ENCODE measurements at places on chromosomes 2 and 18.

GRCh38 chr2:39370101-39370500, 67.0 kb downstream of the MAP4K3 start:
- DNase-seq = no peak

DNA sequence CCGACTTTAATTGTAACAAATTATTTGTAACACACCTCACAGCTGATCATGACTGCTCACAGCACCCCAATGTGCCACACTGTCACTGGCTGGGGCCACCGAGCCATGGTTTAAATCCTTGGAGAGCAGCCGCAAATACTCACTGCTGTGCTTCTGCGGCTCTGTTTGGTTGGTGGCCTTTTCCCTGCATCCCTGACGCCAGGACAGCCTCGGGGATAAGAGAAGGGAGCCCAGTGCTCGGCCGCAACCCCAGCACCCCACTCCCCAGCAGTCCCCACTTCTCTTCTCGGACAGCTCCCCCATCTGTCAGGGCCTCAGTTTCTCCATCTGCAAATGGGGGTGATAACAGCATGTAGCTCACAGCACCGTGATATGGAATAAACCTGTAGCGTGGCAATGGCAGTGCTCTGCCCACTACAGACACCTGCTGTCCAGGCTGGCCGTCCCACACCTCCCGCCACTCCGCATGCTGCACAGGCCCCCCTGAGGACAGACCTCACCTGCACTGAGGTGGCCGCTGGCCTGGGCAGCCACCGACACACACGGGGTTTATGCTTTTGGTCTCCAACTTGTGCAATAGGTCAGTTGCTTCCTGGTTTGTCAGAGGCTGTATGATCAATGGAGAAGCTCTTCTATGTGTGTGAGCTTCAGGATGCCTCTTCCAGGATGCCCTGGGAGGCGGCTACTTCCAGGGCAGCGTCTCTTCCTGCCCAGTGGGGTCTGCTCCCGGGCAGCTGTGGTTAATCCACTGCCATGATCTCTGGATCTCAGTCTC, 87.1 kb downstream of the NDUFA10 start:
- DNase-seq = no peak

- DNase-seq = no peak
Measured at GRCh38 chr2:215540658-215541057, 104.8 kb upstream of the FN1 start.

- DNase-seq = no peak
Measured at GRCh38 chr18:34550902-34551301, 159.2 kb upstream of the DTNA start.

DNA sequence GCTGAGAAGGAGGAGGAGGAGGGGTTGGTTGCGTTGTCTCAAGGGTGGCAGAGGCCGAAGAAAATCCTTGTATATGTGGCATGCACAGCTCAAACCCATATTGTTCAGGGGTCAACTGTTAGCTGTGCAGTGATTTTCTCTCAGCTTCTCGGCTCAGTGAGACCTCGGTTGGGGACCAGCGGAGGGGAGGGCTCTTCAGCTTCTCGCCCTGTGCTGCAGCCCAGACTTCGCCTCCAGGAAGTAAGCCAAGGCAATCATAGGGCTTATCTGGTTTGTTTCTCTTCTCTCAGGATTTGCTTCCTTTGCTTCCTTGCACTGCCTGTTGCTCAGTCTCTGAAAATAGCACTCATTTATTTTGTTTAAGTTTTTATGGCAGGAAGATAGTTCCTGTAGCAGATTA, 85.5 kb downstream of the SOWAHC start:
- no peak for DNase-seq
